ENCODE measurements at places on chromosomes 16 and 17. TPM values are rescaled to one million over a fixed set of nuclear protein-coding genes. Genes with fewer than 3 reads are reported as not detected.

The CDRT15L2 gene
- total RNA-seq, result not detected

The PRRT2 gene
- total RNA-seq, result 3.2 TPM

The C16orf46 gene
- total RNA-seq, result 0.86 TPM

The CES5A gene
- not detected for total RNA-seq

The NFATC2IP gene
- 30.7 TPM for total RNA-seq

The P2RX5 gene
- total RNA-seq, result 0.32 TPM

The BCAR1 gene
- total RNA-seq, result 87.2 TPM

The KCNH4 gene
- not detected for total RNA-seq

The KRT33B gene
- total RNA-seq, result 0.32 TPM

The RAB37 gene
- 0.32 TPM for total RNA-seq

The KCNH6 gene
- total RNA-seq, result not detected

The NAGS gene
- total RNA-seq, result 0.64 TPM

The PAGR1 gene
- 20.3 TPM for total RNA-seq

The ZPBP2 gene
- total RNA-seq, result not detected

The ITGAL gene
- total RNA-seq, result not detected

The PYY gene
- not detected for total RNA-seq

The OSGIN1 gene
- total RNA-seq, result 3.2 TPM

The AIPL1 gene
- total RNA-seq, result not detected

The RASL10B gene
- 12.1 TPM for total RNA-seq

The ERBB2 gene
- total RNA-seq, result 42.2 TPM

The SLC12A3 gene
- not detected for total RNA-seq

The SLC5A10 gene
- not detected for total RNA-seq

The RNF43 gene
- total RNA-seq, result not detected

The NPB gene
- total RNA-seq, result 0.64 TPM

The ZNF750 gene
- not detected for total RNA-seq

The PRSS36 gene
- total RNA-seq, result under 0.01 TPM

The PRR29 gene
- total RNA-seq, result under 0.01 TPM

The TMEM114 gene
- not detected for total RNA-seq

The GAST gene
- total RNA-seq, result not detected

The RASD1 gene
- total RNA-seq, result 0.64 TPM
